ENCODE measurements at places on chromosomes 13 and 19.

GRCh38 chr13:52109116-52109670 lies 19.7 kb downstream of the NEK5 start:
- DNase-seq, result no peak

DNA sequence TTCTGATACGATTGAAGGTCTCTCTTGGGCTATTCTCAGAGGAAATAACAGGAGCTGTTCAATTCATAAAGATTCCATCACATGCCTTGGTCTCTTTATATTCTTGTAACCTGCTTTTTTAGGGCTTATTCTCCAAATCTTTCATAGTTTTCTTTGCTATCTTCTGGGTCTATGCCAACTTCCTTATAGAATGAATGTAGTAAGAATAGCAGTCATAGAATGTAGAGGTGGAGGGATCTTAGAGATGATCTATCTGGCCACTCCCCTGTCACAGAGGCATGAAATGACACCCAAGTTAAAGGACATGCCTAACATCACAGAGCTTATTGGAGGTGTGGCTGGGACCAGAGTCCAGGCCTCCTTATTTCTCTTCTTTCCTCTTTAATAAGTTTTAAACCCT lies 13.2 kb downstream of the LCP1 start:
- no peak for DNase-seq

GRCh38 chr19:55418185-55418584 lies 10.6 kb upstream of the UBE2S start:
- DNase-seq, result peak; percentile 87

DNA sequence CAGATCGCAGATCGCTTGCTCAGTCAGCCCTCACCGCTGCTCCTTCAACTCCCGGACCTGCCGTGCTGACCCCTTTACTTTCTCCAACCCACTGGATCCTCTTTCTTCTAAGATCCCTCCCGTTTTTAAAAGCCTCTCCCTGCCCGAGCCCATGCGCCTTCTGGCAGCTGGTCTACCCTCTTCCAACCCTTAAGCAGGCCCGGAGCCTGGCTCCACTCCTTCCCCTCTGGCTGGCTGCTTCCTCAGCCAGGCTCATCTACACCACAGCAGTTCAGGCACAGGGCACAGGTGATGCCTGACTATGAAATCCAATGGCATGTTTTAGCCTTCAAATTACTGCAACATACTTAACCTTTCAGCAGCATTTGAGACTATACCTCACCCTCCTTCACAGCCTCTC lies 63.8 kb upstream of the PABPC3 start:
- no peak for DNase-seq

GRCh38 chr13:33092073-33092987 lies 76.1 kb downstream of the KL start:
- DNase-seq, result peak; percentile 86

GRCh38 chr19:3413796-3414327 lies 47.5 kb downstream of the NFIC start:
- DNase-seq, result no peak

DNA sequence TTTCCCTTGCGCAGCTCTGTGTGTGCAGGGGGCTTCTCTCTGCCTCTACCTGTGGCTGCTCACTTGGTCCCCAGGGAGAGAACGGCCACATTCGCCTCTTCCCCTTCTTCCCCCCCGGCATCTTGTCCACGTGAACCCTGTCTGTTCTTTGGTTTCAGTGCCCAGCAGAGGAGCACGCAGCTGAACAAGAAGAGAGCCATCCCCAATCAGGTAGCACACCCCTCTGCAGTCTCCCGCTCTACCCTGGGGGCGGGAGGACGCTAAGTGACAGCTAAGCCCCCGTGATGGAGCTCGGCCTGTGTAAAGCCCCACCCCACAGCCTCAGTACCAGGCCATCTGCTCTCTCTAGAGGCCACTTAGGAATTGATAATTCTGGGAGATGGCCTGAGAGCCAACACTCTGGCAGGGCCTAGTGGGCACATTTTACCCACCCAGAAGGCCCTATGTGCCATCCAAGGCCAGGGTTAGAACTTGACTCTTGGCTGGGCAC lies 30.2 kb downstream of the TMED1 start:
- DNase-seq, result no peak

- DNase-seq, result no peak
Observed at GRCh38 chr19:54561840-54562239, 11.8 kb upstream of the LILRA2 start.

Measured in dermis blood vessel endothelial cell (primary cell).